ENCODE measurements at places on chromosomes 2 and 18.

GRCh38 chr2:66271777-66272176, 163.1 kb upstream of the MEIS1 start:
- no peak for DNase-seq

- no peak for DNase-seq
These were observed 15.0 kb downstream of the SLC3A1 start for GRCh38 chr2:44290261-44290660.

DNA sequence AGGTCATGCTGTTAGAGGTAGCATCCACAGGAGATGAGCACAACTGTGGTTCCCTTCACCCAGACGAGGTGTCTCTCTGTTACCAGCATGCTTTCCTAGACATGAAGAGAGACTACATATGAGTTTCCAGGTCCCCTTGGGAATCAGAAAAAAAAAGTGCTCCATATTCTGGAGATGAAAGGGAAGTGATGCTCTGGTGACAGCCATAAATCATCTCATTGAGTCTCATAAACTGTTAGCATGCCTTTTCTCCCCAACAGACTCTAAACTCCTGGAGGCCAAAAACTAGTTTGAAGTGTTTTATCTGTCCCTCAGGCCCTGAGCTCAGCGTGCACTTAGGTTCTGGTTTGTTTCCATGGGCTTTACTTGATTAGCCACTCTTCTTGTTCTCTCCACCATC, 124.6 kb upstream of the CREB1 start:
- no peak for DNase-seq

DNA sequence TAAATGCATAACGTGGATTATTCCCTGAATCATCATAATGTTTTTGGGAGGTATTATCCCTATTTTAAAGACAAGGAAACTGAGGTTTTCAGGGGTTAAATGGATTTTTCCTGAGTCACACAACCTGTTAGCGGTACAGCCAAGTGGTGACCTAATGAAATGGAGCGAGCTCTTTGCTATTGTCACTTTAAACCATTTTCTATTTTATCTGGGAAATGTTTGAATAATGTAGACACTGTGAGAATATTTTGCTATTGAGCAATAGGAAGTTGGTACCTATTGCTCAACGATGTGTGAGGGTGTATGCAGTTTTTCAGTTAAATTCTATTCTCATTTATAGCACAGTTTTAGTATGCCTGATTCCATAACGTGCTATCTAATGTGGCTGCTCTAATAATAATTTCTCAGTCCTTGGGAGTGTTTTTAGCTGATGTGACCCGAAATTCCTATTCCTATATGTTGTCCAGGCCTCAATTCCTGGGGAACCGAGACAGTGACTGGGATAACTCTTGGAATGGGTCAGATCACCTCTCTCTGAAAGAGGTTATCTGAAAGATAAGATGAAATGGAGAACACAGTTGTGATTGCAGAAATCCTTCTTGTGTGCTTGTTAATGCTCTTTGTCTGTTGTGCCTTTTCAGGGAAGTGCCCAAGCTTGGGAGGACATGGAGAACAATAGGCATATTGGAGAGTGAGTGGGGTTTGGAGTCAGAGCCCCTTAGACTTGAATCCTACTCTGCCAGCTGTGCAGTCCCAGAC, 38.4 kb downstream of the ABCB11 start:
- DNase-seq = no peak

DNA sequence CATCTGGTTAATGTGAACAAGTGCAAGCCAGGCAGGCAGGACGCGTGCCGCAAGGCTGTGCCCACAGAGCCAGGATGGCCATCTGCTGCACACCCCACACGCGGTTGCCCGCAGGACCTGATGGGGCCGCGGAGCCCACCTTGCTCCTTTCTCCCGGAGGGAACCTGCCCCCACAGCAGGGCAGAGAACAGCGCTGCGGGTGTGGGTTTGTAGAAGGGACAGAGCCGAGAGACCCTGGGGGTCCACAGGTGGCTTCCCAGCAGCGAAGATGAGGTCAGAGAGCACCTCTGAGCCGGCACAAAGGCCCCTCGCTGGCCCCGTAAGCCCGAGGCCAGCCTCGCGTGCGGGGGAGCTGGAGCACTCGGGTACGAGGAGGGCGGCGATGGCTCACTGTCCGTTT, 460.8 kb upstream of the SALL3 start:
- no peak for DNase-seq

All from GM18507 (cell line).